ENCODE measurements at places on chromosomes 11 and 22.

DNA sequence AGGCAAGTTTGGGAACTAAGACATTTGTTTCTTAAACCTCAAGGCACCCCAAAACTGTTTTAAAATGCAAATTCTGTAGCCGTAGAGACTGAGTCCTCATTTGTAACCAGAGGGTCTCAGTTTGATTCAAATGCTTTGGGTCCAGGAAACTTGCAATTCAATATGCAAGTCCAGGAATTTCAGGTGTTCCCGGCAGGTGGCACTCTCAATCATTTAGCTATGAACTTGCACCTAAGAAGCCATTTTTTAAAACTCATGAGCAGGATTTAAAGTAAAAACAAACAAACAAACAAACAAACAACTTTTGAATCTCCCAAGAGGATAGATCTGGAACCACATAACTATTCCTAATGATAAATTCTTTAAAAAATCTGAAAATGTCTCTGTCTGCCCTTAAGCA lies 8.7 kb upstream of the ABTB2 start:
- no peak for DNase-seq

DNA sequence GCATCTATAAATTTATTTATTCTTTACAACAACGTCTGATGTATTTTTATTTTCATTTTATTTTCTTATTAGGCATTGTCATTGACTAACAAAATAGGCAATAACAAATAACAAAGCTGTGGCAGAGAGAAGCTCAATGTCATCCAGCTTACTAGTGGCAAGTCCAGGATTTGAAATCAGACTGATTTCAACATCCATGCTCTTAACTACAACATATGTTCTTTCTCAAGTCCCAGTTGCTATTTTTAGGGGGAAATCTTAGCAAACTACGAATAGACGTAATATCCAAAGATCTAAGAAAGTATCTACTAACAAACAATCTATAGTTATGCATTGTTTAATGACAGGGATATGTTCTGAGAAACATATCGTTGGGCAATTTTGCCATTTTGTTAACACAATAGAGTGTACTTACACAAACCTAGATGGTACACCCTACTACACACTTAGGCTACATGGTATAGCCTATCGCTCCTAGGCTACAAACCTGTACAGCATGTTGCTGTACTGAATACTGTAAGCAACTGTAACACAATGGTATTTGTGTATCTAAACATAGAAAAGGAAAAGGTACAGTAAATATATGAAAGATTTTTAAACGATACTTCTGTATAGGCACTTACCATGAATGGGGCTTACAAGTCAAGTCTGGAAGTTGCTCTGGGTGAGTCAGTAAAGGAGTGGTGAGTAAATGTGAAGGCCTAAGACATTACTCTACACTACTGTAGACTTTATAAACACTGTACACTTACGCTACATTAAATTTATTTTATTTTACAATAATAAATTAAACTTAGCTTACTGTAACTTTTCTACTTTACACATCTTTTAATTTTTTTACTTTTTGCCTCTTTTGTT lies 151.3 kb downstream of the DLG2 start:
- DNase-seq, result no peak

GRCh38 chr11:17641792-17642350 lies 77.5 kb upstream of the MYOD1 start:
- no peak for DNase-seq

DNA sequence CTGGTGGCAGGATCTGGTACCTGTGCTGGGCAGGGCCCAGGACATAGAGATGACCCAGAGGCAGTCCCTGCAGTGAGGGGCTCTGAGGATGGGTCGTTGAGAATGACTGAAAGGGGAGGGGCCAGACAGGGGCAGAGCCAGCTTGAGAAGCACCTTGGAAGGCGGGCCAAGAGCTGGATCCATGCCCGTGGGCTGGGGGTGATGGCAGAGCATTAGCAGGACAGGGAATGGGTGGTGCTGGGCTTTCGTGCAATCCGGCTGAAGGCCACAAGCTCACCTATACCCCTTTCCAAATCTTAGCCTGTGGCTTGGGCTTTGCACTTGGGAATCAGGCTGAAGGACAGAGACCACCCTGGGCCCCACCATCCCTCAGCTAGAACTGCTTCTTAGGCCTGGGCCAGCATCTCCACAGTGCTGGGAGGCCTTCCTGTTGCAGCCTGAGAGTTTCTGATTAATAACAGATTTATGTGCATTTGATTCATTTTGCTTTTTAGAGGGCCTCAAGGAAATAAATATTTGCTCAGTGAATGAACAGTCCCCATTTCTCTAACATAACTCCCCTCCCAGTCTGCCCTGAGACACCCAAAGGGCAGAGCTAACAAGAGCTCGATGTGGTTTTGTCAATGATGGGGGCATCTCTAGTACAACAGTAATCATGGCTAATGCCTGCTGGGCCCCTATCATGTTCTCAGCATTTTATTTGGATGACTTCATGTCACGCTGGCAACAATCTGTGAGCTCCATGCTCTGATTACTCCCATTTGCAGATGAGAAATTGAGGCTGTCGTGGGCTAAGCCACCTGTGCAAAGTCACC lies 39.3 kb downstream of the RIBC2 start:
- no peak for DNase-seq

- DNase-seq, result no peak
Observed at GRCh38 chr11:95187723-95188122, 43.3 kb downstream of the SESN3 start.

DNA sequence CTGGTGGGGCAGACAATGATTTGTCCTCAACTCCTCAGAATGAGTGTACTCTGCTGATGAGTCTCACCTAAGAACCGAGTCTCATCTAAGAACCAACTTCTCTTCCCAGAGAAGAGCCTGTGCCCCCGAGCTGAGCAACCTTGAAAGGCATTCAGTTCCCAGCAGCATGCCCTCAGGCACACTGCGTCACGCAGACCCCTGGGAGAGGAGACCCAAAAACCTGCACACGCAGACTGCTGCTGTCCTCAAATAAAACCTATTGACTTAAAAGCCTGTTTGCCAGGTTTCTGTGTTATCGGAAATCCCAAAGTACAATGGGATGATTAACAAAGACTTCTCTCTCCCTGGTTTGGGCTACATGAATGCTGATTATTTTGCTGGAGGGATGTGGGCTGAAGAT lies 121.2 kb downstream of the C11orf58 start:
- DNase-seq, result no peak

- no peak for DNase-seq
Observed at GRCh38 chr11:78731027-78731426, 156.4 kb upstream of the NARS2 start.

All from CD4-positive, alpha-beta T cell treated with Interleukin-15 for 4 hours (primary cell).